NCI-H460 (cell line): ENCODE measurements at places on chromosomes 6 and 20.

DNA sequence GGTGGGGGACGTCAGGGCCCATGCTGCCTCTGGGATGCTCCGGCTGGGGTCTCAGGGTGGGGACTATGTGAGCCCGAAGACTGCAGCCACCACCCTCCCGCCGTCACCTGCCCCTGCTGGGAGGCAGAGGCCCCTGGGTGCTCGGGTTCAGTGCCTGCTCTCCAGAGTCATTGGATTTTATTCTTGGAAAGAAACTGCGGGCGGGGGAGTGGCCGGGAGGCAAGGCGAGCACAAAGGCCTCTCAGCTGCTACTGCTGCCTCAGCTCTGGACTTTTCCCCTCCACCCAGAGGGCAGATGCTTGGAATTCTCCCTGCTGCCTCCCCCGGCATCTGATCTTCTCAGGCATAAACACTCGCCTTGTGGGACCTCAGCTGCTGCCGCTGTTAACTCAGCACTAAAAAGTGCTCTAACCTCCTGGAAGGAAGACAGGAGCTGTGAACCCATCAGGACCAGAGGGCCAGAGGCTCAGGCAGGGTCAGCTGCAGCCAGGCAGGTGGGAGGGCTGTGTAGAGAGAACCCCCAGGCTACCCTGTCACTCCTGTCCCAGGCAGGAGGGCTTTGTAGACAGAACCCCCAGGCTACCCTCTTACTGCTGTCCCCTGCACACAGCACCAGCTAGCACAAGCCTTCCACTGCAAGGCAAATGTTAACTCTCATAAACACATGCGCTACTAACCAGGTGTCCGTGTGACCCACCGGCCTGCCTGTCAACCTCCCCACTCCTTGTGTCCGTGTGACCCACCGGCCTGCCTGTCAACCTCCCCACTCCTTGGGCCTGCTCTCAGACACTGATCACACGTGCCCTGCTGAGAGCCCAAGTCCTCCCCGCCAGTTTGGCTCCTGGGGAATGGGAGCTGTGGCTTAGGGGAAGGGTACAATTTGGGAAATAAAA is 9.4 kb upstream of the FRMD1 start:
- DNase-seq: no peak

DNA sequence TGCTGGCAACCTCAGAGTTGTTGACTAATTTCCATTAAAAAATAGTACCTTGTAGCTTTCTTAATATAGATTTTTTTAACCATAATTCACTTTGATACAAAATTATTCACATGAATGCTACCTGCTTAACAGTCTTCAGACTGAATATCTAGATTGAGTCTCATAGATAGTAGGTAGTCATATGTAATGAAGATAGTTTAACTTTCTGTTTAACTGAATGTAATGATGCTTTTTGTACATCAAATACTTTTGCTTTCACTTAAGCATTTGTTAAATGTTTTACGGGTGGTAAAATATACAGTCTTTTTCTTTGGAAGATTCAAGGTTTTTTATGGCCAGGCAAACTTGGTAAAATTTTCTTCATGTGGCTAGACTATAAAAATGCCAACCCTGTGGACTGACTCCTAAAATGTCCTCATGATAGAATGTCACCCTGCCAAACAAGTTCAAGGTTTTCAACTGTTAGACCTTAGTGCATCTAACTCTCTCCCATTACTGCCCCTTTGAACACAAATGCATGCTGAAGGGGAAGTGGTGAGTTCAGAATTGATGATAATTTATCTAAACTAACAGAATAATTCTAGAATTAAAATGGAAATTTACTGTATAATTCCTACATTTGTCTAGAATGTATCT is 16.4 kb downstream of the TBPL1 start:
- no peak for DNase-seq

GRCh38 chr6:145091586-145092142 is 643.7 kb downstream of the EPM2A start:
- DNase-seq: no peak

DNA sequence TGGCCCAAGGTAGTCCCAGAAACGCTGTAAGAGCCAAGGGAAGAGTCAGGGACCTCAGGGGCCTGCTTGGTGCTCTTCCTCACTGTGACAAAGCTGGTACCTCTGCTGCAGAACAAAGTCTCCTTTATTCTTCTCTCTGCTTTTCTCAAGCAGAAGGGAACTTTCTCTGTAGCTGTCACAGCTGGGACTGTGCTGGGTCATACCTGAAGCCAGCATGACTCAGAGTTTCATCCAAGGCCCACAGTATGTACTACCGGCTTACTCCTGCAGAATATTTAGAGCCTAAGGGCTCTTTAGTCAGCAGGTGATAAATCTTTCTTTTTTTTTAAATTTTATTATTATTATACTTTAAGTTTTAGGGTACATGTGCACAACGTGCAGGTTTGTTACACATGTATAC is 183.2 kb downstream of the TINAG start:
- DNase-seq: no peak

- DNase-seq: no peak
Measured at GRCh38 chr20:59413326-59413865, 113.0 kb downstream of the EDN3 start.

DNA sequence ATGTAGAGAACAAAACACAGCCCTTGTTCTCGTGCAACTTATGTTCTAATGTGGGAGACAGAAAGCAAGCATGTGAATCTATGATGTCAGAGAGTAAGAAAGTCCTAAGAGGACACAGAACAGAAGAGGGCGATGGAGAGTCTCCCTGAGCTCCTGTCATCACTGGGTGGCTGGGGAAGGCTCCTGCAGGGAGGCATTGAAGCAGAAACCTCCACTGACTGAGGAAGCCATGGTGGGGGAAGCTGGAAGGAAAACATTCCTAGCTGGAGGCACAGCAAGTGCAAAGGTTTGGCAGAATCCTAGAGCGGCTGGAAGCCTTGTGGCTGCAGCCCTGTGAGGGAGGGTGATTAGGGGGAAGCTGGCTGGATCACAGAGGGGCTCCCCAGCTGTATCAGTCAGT is 248.0 kb downstream of the CDH26 start:
- DNase-seq: no peak

GRCh38 chr20:46154305-46154704 is 36.2 kb downstream of the CD40 start:
- no peak for DNase-seq

GRCh38 chr20:10648651-10649050 is 25.1 kb downstream of the JAG1 start:
- no peak for DNase-seq

GRCh38 chr20:48224533-48225050 is 439.3 kb upstream of the SULF2 start:
- DNase-seq: no peak

DNA sequence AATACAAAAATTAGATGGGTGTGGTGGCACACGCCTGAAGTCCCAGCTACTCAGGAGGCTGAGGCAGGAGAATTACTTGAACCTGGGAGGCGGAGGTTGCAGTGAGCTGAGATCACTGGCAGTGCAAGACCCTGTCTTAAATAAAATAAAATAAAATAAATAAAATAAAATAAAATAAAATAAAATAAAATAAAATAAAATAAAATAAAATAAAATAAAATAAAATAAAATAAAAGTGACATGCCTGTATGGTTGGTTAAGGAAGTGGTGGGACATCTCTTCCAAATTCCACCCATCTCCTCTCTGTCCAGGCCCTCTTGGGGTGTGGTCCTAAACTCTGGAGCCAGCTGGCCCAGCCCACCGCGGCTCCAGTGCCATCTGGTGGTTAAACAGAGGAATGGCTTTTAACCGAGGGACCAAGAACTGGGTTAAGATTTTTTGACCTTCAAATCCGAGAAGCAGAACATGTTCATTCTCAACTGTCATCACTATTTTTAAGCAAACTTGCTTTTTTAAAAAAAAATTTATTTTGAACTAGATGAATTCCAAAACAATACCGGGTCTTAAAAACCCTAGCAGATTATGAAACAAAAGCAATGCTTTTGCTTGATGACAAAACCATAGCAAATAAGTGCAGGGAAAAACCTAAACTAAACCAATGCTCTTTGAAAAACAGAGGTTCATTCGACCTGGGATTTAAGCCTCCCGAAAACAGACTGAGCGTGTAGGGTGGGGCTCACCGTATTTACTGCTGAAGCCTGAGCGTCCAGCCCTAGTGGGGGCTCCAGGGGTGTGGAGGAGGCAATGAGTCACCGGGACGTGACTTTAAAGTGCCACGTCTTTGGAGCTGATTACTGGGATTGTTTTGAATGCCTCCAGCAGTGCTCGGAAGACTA is 68.8 kb downstream of the CDC5L start:
- peak; percentile 51 for DNase-seq

DNA sequence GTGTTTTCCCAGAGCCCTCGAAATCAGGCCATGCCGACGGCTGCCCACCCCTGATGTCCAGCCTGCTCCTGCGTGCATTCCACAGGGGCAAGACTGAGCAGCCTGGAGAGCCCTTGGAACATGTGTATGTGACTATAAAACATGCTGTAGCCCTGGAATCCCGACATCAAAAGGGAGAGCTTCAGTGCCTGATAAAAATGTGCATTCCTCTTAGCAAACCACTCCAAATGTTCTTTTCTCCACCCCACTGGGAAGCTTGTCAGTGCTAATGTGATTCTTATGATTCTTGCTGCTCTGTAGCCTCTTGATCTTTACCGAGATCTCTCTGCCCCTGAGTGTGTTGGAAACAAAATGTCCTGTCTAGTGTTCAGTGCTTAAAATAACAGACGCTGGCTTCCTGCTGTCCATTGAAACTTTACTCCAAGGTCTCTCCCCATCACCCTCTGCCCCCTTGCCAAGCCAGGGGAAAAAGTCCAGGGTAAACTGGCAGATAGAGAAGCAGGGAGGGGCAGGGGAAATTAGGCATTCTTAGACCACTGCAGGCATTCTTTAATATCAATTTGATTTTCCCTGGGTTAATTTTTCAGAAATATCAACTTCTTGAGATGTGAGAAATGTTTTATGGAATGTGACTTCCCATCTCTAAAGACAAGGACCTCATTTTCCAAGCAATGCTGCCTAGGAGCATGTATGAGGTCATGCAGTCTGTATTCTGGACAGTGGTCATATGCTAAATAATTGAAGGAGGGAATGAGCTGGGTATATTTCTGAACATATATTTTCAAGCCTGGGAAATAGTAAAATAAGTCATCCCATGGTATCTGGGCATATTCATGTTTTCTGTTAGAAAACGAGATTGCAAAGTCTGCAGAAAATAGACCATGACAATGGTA is 73.8 kb upstream of the ISM1 start:
- no peak for DNase-seq

- no peak for DNase-seq
Measured at GRCh38 chr6:52012582-52012981, 74.8 kb downstream of the PKHD1 start.

DNA sequence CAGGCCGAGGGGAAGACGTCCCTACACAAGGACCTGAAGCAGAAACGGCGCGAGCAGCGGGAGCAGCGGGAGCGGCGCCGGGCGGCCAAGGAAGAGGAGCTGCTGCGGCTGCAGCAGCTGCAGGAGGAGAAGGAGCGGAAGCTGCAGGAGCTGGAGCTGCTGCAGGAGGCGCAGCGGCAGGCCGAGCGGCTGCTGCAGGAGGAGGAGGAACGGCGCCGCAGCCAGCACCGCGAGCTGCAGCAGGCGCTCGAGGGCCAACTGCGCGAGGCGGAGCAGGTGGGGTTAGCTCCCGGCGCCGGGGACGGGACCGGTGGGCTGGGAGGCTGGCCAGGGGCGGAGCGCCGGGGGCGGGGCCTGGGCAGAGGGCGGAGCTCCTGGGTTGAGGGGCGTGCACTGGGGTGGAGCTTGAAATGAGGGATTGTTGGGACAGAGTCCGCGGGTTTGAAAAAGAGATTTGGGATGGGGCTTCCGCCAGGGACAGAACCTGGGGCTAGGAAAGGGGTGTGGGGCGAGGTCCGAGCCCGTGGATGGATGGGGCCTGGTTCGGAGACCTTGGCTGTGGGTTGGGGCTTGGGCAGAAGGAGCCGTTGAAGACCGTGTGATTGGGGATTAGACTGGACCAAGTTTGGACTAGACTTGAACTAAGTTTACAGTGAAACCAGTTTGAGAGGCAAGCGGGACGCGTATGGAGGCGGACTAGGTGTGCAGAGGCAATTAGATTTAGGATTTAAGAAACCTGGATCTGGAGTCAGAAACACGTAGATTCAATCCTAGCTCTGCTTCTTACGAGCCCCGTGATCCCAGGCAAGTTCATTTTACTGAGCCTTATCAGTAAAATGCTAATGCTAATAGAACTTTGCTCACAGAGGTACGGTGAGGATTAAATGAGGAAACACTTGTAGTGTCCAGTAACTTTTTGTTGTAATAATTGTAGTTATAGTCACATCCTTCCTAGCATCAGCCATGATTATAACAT is 20.9 kb downstream of the DEF6 start:
- DNase-seq: peak; percentile 41

- no peak for DNase-seq
Measured at GRCh38 chr6:137136065-137136464, 37.4 kb downstream of the IL22RA2 start.

- DNase-seq: no peak
Measured at GRCh38 chr6:168072730-168073129, 6.3 kb downstream of the FRMD1 start.

GRCh38 chr20:15209537-15209936 is 872.1 kb upstream of the FLRT3 start:
- DNase-seq: no peak

GRCh38 chr6:148967011-148967520 is 220.2 kb downstream of the UST start:
- no peak for DNase-seq
